ENCODE measurements at places on chromosomes 1 and 21. TPM values are rescaled to one million over a fixed set of nuclear protein-coding genes. Genes with fewer than 3 reads are reported as not detected.

Gene KIAA1614
- total RNA-seq, result 5.1 TPM

Gene C1orf141
- not detected for total RNA-seq

Gene PCAT6
- not detected for total RNA-seq

Gene AK2
- 74.4 TPM for total RNA-seq

Gene CYB561D1
- 4.7 TPM for total RNA-seq

Gene SLC45A3
- total RNA-seq, result 43.8 TPM

Gene ETV3L
- total RNA-seq, result not detected

Gene AMY1B
- not detected for total RNA-seq

Gene KIF21B
- 2.9 TPM for total RNA-seq

Gene NR1I3
- total RNA-seq, result not detected

Gene KCNE2
- not detected for total RNA-seq

Gene TRIM62
- total RNA-seq, result 1.4 TPM

Gene NBPF6
- not detected for total RNA-seq

Gene HSPB7
- not detected for total RNA-seq

Gene SPATA46
- total RNA-seq, result not detected

Gene ARHGEF19
- 2.4 TPM for total RNA-seq

Gene OR2T35
- not detected for total RNA-seq

Gene NUDT4B
- 8.2 TPM for total RNA-seq

Gene MAP3K7CL
- 3.9 TPM for total RNA-seq

Gene MYOM3
- total RNA-seq, result not detected

Gene PRAMEF27
- not detected for total RNA-seq

Gene PRAMEF13
- total RNA-seq, result not detected

Gene OR2AK2
- not detected for total RNA-seq

Gene TSPAN2
- total RNA-seq, result 1.8 TPM

Gene TNFRSF9
- under 0.01 TPM for total RNA-seq

Gene PLA2G5
- not detected for total RNA-seq

Gene DDAH1
- total RNA-seq, result 47.8 TPM

Gene LINGO4
- not detected for total RNA-seq

Gene CLCNKA
- not detected for total RNA-seq

Gene DEGS1
- 122 TPM for total RNA-seq

Gene MPL
- 0.09 TPM for total RNA-seq

Gene DMRTA2
- total RNA-seq, result under 0.01 TPM

Gene ITLN2
- not detected for total RNA-seq

Gene EXOC8
- total RNA-seq, result 24.7 TPM

Gene RBM11
- total RNA-seq, result not detected

Gene ANKRD45
- total RNA-seq, result under 0.01 TPM

Gene FCMR
- 0.33 TPM for total RNA-seq

Gene AIRE
- not detected for total RNA-seq

Gene KPRP
- total RNA-seq, result not detected

Gene RGS8
- under 0.01 TPM for total RNA-seq

Gene LAMB3
- total RNA-seq, result 0.33 TPM

Gene AIM2
- total RNA-seq, result not detected

Gene TRIM45
- 1.3 TPM for total RNA-seq

Gene SLC5A9
- 0.17 TPM for total RNA-seq

Gene GLRX2
- 5.0 TPM for total RNA-seq

Gene SPOCD1
- total RNA-seq, result 0.86 TPM

Gene UQCRHL
- 6.6 TPM for total RNA-seq

Gene KCNK1
- not detected for total RNA-seq

Gene MYOG
- total RNA-seq, result not detected

Gene S100A3
- 1.3 TPM for total RNA-seq

Gene UBE2U
- total RNA-seq, result not detected
